Liver (tissue), 10 donors: ENCODE measurements at places on chromosomes 1 and 21. TPM values are rescaled to one million over a fixed set of nuclear protein-coding genes. Genes with fewer than 3 reads are reported as not detected.

GRCh38 chr1:116494353-116494692 is 76.5 kb downstream of the CD58 start:
- peaks cover 55% of the 10 kb centered on the region for H3K4me1 ChIP-seq
- no peak for DNase-seq
- no peaks in the 10 kb centered on the region for H3K27me3 ChIP-seq
- H3K27ac ChIP-seq = peak overlapping the region; percentile 68

DNA sequence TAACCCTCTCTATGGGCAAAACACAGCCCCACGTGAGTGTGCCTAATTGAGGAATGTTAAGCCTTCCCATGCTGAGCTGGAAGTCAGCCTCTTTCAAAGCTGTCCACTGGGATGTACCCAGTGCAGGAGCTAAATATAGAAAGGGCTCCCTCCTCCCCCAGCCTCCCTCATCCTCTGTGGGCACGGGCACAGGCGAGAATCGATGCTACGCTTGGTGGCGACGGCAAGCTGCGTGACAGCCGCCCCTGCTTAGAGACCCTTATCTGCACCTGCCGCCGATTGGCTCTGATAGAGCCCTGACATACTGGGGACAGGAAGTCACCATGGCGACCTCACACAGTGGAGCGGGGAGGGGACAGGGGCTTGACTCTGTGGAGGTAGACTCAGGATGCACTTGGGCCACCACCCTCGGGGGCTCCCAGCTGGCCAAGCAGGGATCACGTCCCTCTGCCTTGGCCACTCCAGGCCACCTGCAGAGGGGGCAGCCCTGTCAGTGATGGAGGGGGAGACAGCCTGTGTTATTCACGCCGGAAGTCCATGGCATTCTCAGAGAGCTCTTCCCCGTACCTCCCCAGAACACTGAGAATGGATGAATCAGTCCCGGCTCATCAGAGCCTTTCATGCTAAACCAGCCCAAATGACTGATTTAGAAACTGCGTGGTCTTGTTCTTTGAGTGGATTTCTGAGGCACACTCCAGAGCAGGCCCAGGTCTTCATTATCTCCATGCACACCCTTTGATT is 84.8 kb downstream of the KCND3 start:
- no peak overlapping the region for H3K4me3 ChIP-seq
- H3K36me3 ChIP-seq = no peaks in the 10 kb centered on the region
- DNase-seq = no peak
- no peaks in the 10 kb centered on the region for H3K27me3 ChIP-seq
- H3K27ac ChIP-seq = no peak overlapping the region
- no peaks in the 10 kb centered on the region for H3K4me1 ChIP-seq

GRCh38 chr1:37282764-37283163 is 191.6 kb upstream of the ZC3H12A start:
- H3K36me3 ChIP-seq = no peaks in the 10 kb centered on the region
- no peaks in the 10 kb centered on the region for H3K4me1 ChIP-seq
- H3K27me3 ChIP-seq = no peaks in the 10 kb centered on the region
- no peak for DNase-seq
- no peak overlapping the region for H3K4me3 ChIP-seq

DNA sequence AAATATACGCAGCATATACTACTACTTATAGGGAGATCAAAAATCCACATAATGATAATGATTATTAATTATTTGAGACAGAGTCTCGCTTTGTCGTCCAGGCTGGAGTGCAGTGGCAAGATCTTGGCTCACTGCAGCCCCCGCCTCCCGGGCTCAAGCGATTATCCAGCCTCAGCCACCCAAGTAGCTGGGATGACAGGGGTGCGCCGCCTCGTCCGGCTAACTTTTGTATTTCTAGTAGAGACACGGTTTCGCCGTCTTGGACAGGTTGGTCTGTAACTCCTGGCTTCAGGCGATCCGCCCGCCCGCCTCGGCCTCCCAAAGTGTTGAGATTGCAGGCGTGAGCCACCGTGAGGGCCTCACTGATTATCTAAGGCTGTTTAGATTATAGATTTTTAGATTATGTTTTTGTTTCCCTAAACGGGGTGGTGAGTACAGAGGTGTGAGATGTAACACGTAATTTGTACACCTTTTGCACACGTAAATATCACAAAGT is 548 bp upstream of the SLC25A33 start:
- peaks cover 28% of the 10 kb centered on the region for H3K4me1 ChIP-seq
- DNase-seq = no peak
- no peak overlapping the region for H3K4me3 ChIP-seq
- peak overlapping the region; percentile 83 for H3K27ac ChIP-seq

DNA sequence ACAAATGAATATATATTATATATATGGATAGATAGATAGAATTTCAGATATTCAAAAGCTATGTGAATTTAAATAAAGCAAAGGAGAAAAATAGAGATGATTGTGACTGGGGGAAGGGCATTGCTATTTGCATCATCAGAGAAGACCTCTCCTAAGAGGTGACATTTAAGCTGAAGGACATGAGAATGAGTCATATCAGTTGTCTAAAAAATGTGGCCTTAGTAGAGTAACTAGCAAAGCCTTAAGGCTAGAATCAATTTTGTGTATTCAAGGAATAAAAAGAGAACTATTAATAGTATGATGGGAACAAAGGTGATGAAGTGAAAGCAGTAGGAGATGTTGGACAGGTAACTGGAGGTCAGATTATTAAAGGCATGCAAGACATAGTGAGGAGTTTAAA is 34.8 kb upstream of the SLC35F3 start:
- DNase-seq = no peak
- H3K36me3 ChIP-seq = no peaks in the 10 kb centered on the region
- H3K4me3 ChIP-seq = no peak overlapping the region
- no peak overlapping the region for H3K27ac ChIP-seq

DNA sequence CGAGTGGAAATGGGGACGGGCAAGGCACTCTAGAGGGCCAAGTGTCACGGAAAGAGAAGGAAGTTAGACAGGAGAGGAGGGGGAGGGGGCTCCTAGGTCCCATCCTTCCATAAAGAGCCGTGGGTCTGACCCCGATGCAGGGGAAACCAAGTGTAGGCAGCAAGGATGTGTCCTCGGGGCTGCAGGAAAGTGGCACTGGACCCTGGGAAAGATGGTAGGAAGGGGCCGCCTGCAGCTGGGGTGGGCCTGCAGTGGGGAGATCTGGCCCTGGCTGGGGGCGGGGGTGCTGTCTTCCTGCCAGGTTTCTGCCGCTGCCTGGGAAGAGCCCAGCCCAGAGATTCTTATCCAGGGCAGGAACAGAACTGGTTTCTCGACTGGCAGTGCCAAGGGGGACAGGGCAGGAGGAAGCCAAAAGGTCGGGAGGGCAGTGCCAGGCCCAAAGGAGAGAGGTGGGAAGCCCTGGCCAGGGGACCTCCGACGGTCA is 12.9 kb downstream of the CRABP2 start:
- H3K4me1 ChIP-seq = no peaks in the 10 kb centered on the region
- H3K27ac ChIP-seq = no peak overlapping the region

DNA sequence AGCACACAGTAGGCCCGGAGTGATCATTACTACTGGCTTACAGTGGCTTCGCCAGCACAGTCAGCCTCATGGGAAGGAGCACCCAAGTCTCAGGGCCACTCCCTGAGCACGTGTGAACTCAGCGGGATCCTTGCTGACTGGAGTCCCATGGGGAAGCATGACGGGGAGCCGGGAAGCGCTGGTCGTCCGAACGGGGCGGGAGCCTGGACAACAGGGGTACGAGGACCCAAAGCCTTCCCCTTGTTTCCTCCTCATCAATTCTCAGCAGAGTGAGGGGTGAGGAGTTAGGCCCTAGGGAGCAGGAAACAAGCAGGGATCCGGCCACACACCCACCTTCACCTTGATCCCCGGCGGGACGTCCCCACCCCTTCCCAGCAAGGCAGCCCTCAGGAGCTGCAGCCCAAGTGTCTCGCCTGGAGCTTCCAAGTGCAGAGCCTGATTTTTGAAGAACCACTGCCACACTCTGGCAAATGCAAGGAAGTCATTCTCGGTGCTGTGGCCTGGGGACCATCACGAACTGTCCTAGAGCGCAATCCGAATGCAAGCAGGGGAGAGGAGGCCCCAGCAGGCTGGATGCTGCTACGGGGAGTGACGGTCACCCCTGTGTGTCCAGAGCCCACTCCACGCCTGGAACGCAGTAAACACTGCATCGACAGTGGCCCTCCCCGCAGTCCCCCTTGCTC is 35.5 kb downstream of the TOMM20 start:
- no peaks in the 10 kb centered on the region for H3K27me3 ChIP-seq
- DNase-seq = no peak
- peaks cover 7% of the 10 kb centered on the region for H3K4me1 ChIP-seq
- no peak overlapping the region for H3K27ac ChIP-seq
- no peak overlapping the region for H3K4me3 ChIP-seq
- H3K36me3 ChIP-seq = no peaks in the 10 kb centered on the region

DNA sequence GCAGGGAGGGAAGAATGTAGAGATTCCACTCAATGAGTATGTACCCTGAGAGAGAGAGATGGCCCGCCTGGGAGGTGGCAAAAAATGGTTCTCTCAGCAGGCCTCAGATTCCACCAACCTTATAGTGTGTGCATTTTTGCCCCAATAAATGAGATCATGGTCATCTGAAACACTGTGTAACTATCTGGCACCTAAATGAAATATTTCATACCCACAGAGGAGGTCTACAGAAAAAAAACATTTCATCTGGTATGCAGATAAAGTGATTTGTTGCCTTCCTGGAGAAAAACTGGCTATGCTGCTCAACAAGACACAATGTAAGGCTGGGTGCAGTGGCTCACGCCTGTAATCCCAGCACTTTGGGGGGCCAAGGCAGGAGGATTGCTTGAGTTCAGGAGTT is 4.9 kb downstream of the TMCO2 start:
- no peak overlapping the region for H3K27ac ChIP-seq
- no peaks in the 10 kb centered on the region for H3K27me3 ChIP-seq
- H3K4me3 ChIP-seq = no peak overlapping the region
- no peak for DNase-seq

Gene OR2T33
- polyA plus RNA-seq = not detected

Gene MFSD2A
- 84.3 TPM for polyA plus RNA-seq

Gene SH2D1B
- 0.28 TPM for polyA plus RNA-seq

- no peaks in the 10 kb centered on the region for H3K4me1 ChIP-seq
- no peak overlapping the region for H3K4me3 ChIP-seq
- H3K36me3 ChIP-seq = no peaks in the 10 kb centered on the region
Observed at GRCh38 chr1:177825276-177825901, 144.5 kb downstream of the SEC16B start.

GRCh38 chr1:114114185-114115094 is 39.2 kb downstream of the SYT6 start:
- no peak overlapping the region for H3K4me3 ChIP-seq
- DNase-seq = no peak
- H3K36me3 ChIP-seq = no peaks in the 10 kb centered on the region
- no peaks in the 10 kb centered on the region for H3K4me1 ChIP-seq

GRCh38 chr1:103122983-103123720 is 14.8 kb upstream of the COL11A1 start:
- no peaks in the 10 kb centered on the region for H3K4me1 ChIP-seq
- no peak overlapping the region for H3K27ac ChIP-seq
- H3K27me3 ChIP-seq = no peaks in the 10 kb centered on the region
- DNase-seq = no peak

Gene FLG2
- not detected for polyA plus RNA-seq

GRCh38 chr1:223001653-223002634 is 141.1 kb downstream of the TLR5 start:
- H3K27me3 ChIP-seq = no peaks in the 10 kb centered on the region
- H3K27ac ChIP-seq = no peak overlapping the region
- no peaks in the 10 kb centered on the region for H3K36me3 ChIP-seq
- H3K4me3 ChIP-seq = no peak overlapping the region

- H3K27me3 ChIP-seq = no peaks in the 10 kb centered on the region
- peaks cover 8% of the 10 kb centered on the region for H3K36me3 ChIP-seq
- H3K4me3 ChIP-seq = no peak overlapping the region
- no peak overlapping the region for H3K27ac ChIP-seq
- no peaks in the 10 kb centered on the region for H3K4me1 ChIP-seq
Observed at GRCh38 chr1:246860401-246860800, 71.3 kb downstream of the AHCTF1 start.

Gene CLCN6
- polyA plus RNA-seq = 7.3 TPM

Gene CYP2J2
- 47.8 TPM for polyA plus RNA-seq

DNA sequence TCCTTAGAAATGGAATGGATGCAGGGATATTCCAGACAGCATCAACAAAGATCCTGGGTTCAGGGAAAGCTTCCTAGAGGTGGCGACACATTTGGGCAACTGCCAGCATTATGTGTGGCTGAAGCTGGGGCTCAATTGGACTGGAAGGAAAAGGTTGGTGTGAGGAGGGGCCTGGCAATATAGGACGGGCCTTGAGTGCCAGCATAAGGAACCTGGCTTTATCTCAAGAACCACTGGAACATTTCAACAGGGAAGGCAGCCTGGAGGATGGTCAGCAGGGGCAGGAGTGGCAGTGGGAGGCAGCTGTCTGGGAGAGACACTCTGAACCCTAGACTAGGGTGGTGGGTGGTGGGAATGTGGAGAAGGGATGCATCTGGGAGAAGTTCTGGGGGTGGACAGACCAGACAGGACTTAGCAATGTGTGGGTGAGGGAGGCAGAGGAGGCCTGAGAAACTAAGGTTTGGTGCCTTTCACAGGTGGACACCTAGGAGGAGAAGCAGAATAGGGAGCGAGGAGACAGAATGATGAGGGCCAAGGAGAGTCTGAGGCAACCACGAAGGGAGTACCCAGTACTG is 3.5 kb downstream of the SH3BGRL3 start:
- H3K4me3 ChIP-seq = no peak overlapping the region
- H3K27me3 ChIP-seq = no peaks in the 10 kb centered on the region
- no peak for DNase-seq
- H3K27ac ChIP-seq = no peak overlapping the region
- peaks cover 14% of the 10 kb centered on the region for H3K4me1 ChIP-seq

- no peak for DNase-seq
- H3K4me1 ChIP-seq = no peaks in the 10 kb centered on the region
- no peaks in the 10 kb centered on the region for H3K36me3 ChIP-seq
- H3K4me3 ChIP-seq = no peak overlapping the region
Observed at GRCh38 chr1:76133977-76134376, 59.4 kb downstream of the ST6GALNAC3 start.

DNA sequence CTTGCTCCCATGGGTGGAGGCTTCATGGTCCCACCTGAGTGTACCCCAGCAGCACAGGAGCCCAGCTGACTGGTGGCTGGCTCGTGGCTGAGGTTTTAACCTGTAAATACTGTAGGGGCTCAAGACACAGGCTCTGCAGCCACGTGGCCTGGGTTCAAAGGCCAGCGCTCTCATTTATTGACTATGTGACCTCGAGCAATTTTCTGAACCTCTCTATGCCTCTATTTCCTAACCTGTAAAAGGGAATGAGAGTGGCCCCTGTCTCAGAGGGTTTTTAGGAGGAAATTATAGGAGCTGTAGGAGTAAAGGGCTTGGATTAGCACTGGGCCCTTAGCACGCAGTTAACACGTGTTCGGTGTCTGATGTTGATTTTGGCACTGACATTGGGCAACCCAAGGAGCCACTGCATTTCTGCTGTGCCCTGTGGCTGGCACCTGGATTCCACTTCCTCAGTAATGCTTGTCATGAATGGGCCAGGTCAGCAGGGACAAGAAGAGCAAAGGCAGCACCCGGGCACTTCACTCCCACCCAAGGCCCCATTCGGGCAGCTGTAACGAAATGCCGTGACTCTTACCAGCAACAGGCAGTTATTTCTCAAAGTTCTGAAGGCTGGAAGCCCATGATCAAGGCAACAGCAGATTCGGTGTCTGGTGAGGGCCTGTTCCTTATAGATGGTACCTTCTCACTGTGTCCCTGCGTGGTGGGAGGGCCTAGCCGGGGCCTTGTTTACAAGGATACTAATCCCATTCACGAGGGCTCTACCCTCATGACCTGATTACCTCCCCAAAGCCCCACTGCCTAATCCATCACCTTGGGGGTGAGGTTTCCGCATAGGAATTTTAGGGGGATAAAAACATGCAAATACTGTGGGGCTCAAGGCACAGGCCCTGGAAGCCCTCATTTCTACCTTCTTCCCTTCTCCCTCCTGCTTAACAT is 25.2 kb downstream of the ARHGEF10L start:
- H3K27me3 ChIP-seq = no peaks in the 10 kb centered on the region
- peak overlapping the region; percentile 89 for H3K27ac ChIP-seq
- H3K36me3 ChIP-seq = no peaks in the 10 kb centered on the region
- peaks cover 34% of the 10 kb centered on the region for H3K4me1 ChIP-seq
- no peak overlapping the region for H3K4me3 ChIP-seq
